Type B pancreatic cell (in vitro differentiated cells): ENCODE measurements at places on chromosomes 12 and 14. TPM values are rescaled to one million over a fixed set of nuclear protein-coding genes. Genes with fewer than 3 reads are reported as not detected.
A peak's percentile ranks its signal among the peaks of the same experiment; 100 is the strongest.

The NEUROD4 gene
- total RNA-seq = 1.6 and 3.3 TPM in 2 replicates

The CCND2 gene
- 261 and 278 TPM in 2 replicates for total RNA-seq

The NOXRED1 gene
- 0.46 and 0.57 TPM in 2 replicates for total RNA-seq

The OTOGL gene
- 0.27 and 0.83 TPM in 2 replicates for total RNA-seq

The SLC6A12 gene
- total RNA-seq = 2.1 and 3.0 TPM in 2 replicates

The KRT83 gene
- total RNA-seq = not detected in 2 replicates

The TSHR gene
- 0.65 and 1.6 TPM in 2 replicates for total RNA-seq

The RND1 gene
- total RNA-seq = 3.2 and 6.9 TPM in 2 replicates

The GLIPR1L2 gene
- total RNA-seq = 0.17 and 0.77 TPM in 2 replicates

The MMAB gene
- 38.1 and 39.0 TPM in 2 replicates for total RNA-seq

DNA sequence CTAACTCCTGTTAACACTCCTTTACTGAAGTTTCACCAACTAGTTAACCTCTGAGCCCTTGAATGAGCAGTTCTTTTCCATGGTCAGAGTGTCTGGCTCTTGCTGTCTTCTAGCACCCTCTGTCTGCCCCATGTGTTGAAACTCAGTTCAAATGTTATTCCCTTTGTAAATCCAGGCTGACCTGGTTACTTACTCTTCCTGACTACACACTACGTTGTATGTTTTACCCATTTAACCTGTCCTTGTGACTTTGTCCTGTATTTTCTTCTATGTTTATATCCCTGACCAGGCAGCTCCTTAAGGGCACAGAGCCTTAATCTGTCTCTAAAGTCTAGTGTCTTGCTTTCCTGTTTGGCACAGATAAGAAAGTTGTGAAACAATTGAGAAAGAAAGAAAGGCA, 389.0 kb upstream of the RPL10L start:
- H3K36me3 ChIP-seq = no peaks in the 10 kb centered on the region
- no peak for DNase-seq
- no peak overlapping the region for H3K27ac ChIP-seq
- H3K4me1 ChIP-seq = no peaks in the 10 kb centered on the region

DNA sequence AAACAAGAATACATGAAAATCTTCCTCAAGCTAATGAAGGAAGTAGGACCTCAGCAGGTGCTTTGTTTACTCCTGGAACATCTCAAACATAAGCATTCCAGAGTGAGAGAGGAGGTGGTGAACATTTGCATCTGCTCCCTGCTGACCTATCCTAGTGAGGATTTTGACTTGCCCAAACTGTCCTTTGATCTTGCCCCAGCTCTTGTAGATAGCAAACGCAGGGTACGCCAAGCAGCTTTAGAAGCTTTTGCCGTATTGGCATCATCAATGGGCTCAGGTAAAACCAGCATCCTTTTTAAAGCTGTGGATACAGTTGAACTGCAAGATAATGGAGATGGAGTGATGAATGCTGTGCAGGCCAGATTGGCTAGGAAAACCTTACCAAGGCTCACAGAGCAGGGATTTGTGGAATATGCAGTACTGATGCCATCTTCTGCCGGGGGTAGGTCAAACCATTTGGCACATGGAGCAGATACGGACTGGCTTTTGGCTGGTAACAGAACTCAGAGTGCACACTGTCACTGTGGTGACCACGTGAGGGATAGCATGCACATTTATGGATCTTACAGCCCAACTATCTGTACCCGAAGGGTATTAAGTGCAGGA, 1.9 kb downstream of the TOGARAM1 start:
- no peak for DNase-seq
- H3K4me3 ChIP-seq = no peak overlapping the region
- H3K4me1 ChIP-seq = peaks cover 46% of the 10 kb centered on the region

DNA sequence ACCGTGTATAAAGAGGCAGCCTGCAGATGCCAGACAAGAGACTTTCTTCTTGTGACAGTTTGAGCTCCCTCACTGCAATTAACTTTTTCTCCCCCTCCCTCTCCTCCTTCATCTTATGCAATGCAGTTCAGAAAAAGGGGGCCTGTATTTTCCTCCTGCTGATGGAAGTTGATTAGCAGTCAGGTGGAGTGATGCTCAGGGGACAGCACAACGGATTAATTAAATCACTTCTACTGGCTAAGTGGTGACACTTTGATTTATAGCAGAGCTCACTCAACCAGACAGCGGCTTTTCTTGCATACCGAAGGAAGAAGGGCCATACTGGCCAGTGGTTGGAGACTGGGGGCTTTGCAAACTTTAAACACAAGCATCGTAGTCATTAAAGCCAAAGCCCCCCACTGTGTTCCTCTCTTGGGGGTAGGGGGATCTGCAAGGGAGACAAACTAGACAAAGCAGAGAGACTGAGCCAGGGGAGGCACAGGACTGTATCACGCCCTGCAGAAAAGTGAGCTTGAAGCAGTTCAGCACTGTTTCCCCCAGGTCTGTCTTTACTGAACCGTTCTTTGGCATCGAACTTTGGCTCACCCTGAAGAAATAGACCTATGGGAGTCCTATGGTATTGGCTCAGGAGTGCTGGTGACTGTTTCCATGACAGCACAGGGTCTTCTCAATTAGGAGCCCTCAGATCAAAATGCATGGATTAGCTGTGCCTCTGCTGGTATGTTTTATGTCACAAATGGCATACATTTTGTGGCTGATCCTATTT, 47.7 kb downstream of the SPRING1 start:
- H3K4me1 ChIP-seq = peaks cover 15% of the 10 kb centered on the region
- no peak for DNase-seq
- no peak overlapping the region for H3K27ac ChIP-seq

DNA sequence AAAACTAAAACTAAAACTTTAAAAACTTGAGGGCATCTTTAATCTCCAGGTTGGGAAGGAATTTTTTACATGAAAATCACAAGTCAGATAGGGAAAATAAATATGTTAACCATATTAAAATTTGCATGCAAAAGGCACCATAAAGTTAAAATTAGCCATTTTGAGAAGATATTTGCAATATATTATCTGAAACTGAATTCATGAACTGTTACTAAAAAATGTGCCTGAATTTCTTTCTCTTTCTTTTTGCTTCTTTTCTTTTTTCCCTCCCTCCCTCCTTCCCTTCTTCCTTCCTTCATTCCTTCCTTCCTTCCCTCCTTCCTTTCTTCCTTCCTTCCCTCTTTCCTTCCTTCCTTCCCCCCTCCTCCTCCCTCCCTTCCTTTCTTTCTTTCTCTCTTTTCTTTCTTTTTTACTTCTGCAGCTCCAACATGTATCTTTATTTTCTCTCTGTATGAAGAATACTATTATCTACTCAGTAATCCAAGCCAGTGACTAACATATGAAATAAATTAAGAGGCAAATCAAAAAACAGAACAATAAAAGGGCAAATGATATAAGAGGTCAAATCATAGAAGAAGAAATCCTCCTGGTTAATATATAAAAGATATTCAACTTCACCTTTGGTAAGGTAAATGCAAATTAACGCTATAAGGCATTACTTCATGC, 146.0 kb downstream of the BRMS1L start:
- H3K27ac ChIP-seq = no peak overlapping the region
- H3K4me1 ChIP-seq = no peaks in the 10 kb centered on the region
- DNase-seq = no peak

GRCh38 chr12:45235087-45236025, 19.5 kb downstream of the ANO6 start:
- H3K27me3 ChIP-seq = no peaks in the 10 kb centered on the region
- peaks cover 6% of the 10 kb centered on the region for H3K36me3 ChIP-seq
- H3K27ac ChIP-seq = peak overlapping the region; percentile 84

DNA sequence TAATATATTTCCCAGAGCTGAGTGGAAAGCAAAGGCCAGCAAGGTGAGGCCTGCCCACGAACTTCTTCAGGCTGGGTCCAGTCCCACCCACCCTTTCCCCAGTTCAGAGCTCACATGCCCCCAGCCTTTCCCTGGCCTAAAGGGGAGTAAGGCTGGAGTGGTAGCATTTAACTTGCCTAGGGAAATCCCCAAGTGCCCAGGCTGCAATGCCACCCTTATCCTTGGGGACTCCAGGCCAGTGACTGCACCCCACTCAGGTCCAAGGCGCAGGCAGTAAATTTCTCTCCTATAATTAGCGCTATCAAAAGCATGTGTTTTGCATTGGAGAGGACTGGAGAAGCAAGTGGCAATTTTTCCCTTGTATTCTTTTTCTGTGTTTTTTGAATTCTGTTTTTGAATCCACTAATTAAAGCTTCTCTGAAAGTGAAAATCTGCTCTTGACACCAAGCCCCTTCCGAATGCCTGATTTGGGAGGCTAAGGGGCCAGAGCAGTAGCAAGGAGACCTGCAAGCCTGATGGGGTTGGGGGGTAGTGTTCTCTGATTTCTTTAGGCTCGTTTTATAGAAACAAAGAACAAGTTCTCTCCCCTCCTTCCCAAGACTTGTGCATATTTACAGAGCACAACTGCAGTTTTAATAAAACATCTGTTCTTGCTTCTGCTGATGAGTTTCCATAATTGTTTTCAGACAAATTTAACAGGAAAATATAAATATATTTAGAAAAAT, 3.5 kb upstream of the HOXC6 start:
- peaks cover 47% of the 10 kb centered on the region for H3K4me1 ChIP-seq
- no peak overlapping the region for H3K27ac ChIP-seq
- H3K4me3 ChIP-seq = no peak overlapping the region
- DNase-seq = no peak

DNA sequence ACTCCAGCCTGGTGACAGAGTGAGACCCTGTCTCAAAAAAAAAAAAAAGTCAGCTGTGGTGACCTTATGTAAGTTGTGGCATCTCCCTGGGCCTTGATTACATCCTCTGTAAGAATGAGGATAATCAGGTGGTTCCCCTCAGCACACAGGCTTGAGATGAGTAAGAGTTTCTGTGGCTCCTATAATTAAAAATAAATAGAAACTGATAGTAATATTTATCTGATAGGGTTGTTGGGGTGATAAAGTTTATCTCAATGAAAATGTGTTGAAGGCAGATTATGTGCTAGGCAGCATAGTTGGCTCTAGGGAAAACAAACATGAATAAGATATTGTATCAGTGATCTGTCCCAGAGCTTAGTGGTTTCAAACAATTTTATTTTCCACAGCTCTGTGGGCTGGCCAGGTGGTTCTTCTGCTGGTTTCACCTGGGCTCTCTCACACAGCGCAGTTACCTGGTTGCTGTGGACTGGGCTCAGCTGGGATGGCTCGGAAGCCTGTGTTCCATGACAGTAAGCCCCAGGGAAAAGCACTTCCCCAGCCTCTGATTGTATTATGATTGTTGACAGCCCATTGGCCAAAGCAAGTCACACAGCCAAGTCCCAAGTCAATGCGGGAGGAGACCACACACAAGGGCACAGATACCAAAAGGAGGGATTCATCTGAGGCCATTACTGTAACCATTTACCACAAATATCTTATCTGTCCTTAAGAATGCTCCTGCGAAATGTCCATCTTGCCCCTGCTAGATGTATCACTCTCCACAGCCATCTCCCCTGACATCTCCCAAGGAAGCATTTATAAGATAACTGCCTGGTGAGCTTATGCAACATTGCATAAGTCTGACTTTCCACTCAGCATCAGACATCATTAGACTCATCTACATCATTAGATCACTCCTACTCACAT, 151.7 kb downstream of the NUAK1 start:
- no peak overlapping the region for H3K27ac ChIP-seq
- H3K4me3 ChIP-seq = no peak overlapping the region
- no peak for DNase-seq

- no peaks in the 10 kb centered on the region for H3K27me3 ChIP-seq
- H3K4me1 ChIP-seq = peaks cover 45% of the 10 kb centered on the region
- H3K4me3 ChIP-seq = no peak overlapping the region
- peaks cover 40% of the 10 kb centered on the region for H3K36me3 ChIP-seq
- DNase-seq = no peak
Observed at GRCh38 chr12:65836419-65837197, 12.3 kb downstream of the HMGA2 start.

GRCh38 chr12:123839826-123840225, 77.7 kb downstream of the DNAH10 start:
- H3K27ac ChIP-seq = no peak overlapping the region
- DNase-seq = no peak
- H3K4me3 ChIP-seq = no peak overlapping the region
- H3K36me3 ChIP-seq = no peaks in the 10 kb centered on the region
- H3K27me3 ChIP-seq = peaks cover 9% of the 10 kb centered on the region

DNA sequence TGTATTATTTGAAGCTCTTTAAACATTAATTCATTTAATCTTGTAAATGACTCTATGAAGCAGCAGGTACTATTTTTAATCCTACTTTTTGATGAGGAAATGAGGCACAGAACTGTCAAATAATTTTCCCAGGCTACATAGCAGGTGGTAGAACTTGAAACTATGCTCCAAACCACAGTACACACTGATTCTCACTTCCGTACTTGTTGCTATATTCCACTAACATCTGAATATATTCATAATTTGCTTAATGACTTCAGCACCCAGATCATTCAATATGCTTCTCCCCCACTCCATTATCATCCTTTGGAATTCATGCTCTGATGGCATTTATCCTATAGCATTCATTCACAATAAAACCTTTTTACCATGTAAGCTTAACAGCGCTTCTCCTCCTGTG, 4.9 kb downstream of the ERGIC2 start:
- H3K4me3 ChIP-seq = no peak overlapping the region
- DNase-seq = no peak
- no peaks in the 10 kb centered on the region for H3K27me3 ChIP-seq

DNA sequence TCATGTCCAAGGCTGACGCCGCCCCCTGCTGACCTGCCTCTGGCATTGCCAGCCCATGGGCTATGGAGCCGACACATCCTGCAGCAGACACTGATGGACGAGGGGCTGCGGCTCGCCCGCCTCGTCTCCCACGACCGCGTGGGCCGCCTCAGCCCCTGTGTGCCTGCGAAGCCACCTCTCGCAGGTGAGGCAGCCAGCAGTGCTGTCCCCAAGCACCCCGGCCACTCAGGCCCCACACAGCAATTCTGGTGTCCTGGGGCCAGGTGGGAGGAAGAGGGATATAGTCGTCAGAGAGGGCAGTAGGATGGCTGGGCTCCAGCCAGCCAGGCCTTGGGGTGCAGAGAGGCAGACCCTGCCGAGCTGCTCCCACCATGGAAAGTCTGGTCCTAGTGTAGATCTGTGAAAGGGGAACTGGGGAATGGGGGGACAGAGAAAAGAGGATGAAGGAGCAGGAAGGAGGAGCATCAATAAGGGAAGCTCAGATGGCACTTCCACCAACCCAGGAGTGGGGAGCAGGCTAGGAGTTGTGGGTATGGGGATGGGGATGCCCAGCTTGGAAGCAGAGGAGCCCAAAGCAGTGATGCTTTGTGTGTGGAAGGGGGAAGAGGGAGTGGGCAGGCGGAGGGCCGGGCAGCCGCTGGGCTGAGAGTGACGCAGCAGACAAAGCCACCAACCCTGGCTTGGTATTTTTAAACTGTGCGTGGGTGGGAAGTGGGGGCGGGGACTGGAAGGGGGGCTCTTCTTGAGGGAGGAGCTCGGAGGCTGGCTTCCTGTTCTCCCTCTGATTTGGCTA, 4.7 kb downstream of the NAB2 start:
- DNase-seq = no peak
- peak overlapping the region; percentile 81 for H3K4me3 ChIP-seq
- peak overlapping the region; percentile 97 for H3K27ac ChIP-seq
- H3K36me3 ChIP-seq = peaks cover 22% of the 10 kb centered on the region

- peak overlapping the region; percentile 84 for H3K4me3 ChIP-seq
- no peak overlapping the region for H3K27ac ChIP-seq
- peaks cover 71% of the 10 kb centered on the region for H3K27me3 ChIP-seq
- H3K36me3 ChIP-seq = no peaks in the 10 kb centered on the region
- H3K4me1 ChIP-seq = peaks cover 5% of the 10 kb centered on the region
Observed at GRCh38 chr12:49537752-49538509, 899 bp upstream of the KCNH3 start.
